ENCODE measurements at places on chromosomes 13 and 19.
A peak's percentile ranks its signal among the peaks of the same experiment; 100 is the strongest.

- no peak for DNase-seq
These were observed 20.9 kb downstream of the TECR start for GRCh38 chr19:14550201-14550754.

- DNase-seq = peak; percentile 3
These were observed 299.0 kb downstream of the ITGBL1 start for GRCh38 chr13:101751488-101751887.

DNA sequence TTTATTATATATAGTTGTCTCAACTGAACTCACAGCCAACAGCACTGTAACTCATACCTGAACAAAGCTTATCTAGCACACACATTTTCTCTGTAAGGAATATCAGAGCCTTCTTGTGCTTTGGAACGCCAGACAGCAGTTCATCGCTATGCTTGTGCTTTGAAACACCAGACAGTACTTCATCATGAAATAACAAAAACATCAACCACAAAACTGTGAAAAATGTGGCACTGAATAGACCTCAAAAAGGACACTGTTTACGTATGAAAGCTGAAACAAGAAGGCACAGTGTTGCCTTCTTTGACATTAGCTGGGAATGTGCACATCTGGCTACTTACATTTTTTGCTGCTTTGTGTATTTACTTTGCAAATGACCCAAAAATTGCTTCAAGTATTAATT lies 160.2 kb downstream of the PDS5B start:
- DNase-seq = no peak

GRCh38 chr19:8001995-8002849 lies 3.2 kb downstream of the ELAVL1 start:
- peak; percentile 85 for DNase-seq

DNA sequence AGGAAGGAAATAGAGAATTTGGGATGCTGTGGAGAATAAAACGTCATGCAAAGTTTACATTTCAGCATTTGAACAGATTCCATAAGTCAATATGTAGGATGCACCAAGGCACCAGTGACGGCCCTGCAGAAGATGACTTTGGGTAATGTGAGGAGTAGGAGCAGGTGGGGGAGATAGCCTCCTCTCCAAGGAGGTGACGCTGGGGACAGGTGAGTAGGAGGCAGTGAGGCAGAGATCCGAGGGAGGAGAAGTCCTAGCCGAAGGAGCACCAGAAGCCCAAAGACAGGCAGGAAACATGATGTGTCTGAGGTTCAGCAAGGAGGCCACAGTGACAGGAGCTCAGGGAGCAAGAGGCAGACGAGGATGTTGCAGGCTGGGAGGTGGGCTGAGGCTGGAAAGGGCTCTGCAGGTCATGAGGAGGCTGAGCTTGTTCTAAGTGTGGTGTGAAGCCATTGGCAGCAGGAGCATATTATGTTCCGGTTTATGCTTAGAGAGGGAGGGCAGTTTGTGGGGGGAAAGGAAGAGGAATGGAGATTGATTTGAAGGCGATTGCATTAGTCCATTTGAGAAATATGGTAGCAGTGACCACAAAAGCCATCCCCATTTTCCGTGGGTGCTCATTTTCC lies 55.7 kb upstream of the C1QTNF9 start:
- no peak for DNase-seq

GRCh38 chr19:1408300-1409203 lies 1.2 kb downstream of the DAZAP1 start:
- DNase-seq = no peak

DNA sequence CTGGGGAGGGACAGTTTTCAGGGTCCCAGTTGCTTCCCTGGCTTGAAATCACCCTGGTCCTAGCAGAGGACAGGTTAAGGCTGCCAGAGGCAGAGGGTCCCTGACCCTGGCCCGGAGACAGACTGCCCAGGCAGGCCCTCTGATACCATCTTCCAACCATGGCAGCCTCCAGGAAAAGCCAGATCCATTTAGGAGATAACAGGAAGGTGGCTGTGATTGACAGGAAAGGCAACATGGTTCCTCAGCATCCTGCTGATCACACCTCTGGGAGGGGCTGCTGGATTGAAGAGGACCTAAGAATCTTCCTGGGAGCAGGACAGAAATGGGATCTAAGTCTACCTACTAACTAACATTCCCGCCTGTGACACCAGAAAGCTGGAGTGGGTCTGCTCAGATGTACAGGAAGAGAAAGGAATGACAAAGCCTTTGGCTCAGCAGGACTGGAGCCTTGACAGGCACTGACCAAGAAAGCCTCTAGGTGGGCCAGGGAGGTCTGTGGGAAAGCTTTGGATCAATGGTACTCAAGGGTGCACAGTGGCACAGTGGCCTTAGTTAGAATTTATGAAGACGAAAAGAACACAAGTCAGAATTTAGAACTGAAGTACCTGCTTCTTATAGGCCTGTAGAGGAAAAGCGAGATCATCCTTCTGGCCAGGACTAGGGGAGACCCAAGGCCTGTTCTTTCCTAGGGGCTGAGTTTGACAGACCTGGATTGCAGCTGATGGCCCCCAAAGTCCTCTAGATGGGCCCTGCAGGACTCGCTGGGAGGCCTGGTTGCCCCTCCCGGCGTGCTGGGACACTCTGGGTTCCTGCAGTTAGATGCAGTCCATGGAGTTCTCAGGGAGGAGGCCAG lies 2.3 kb upstream of the PRKACA start:
- DNase-seq = no peak

- DNase-seq = no peak
These were observed 27.5 kb upstream of the UBE2L5 start for GRCh38 chr13:30394751-30395191.

DNA sequence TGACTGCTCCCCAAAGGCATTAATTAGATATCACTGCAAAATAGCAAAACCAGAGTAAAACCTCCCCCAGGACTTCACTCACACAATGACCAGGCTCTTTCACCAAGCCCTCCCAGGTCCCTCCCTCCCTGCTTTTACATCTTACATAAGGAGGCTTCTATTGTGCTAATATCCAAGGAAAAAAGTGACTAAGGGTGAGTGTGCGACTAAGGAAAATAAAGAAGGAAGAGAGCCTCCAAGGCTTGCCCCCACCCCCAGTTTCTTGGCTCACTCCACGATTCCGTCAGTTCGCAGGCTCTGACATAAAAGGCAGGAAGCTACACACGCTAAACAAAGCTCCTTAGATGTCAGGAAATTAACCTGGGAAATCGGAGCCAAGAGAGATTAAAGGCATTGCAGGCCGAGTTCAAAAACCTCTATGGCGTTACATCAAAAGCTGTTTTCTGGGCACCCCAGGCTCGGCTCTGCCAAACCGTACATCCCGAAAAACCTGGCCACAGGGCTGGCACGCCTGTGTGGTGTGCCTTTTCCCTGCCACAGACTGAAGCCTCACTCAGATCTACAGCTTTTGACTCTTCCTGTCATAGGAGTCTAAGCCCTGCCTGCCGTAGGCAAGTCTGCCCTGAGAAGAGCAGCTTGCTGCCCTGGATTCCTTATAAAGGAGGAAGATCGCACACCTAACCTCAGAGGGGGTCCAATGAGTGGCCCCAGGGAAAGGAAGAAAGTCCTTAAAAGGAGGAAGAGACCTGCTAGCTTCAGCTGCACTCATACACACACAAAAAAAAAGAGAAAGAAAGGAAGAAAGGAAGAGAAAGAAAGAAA lies 67.0 kb upstream of the SERP2 start:
- no peak for DNase-seq

GRCh38 chr13:104014803-104015645 lies 948.8 kb upstream of the SLC10A2 start:
- no peak for DNase-seq

GRCh38 chr19:18677156-18677555 lies 6.3 kb upstream of the CRTC1 start:
- no peak for DNase-seq

- no peak for DNase-seq
These were observed 586.6 kb downstream of the SLITRK1 start for GRCh38 chr13:83295686-83296085.

DNA sequence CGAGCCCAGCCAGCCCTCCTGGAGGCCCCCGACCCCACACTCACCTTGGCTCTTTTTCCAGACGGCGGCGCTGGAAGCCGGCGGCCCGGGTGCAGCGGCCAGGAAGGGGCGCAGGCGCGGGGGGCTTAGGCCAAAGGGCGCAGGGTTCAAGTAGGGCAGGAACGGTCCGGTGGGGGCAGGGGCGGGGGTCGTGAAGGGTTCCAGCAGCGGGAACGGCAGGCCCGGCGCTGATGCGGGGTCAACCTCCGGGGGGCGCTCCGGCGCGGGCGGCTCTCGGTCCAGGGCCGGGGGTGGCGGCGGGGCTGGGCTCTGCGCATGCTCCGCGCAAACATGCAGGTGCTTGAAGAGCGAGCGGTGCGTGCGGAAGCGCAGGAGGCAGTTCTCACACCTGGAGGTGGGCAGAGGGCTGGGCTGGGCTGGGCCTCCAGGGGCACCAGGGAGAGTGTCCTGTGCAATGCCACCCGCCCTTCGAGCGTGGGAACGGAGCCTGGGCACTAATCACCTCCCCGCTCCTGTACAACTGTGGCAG lies 2.3 kb downstream of the ZNF414 start:
- DNase-seq = peak; percentile 7

DNA sequence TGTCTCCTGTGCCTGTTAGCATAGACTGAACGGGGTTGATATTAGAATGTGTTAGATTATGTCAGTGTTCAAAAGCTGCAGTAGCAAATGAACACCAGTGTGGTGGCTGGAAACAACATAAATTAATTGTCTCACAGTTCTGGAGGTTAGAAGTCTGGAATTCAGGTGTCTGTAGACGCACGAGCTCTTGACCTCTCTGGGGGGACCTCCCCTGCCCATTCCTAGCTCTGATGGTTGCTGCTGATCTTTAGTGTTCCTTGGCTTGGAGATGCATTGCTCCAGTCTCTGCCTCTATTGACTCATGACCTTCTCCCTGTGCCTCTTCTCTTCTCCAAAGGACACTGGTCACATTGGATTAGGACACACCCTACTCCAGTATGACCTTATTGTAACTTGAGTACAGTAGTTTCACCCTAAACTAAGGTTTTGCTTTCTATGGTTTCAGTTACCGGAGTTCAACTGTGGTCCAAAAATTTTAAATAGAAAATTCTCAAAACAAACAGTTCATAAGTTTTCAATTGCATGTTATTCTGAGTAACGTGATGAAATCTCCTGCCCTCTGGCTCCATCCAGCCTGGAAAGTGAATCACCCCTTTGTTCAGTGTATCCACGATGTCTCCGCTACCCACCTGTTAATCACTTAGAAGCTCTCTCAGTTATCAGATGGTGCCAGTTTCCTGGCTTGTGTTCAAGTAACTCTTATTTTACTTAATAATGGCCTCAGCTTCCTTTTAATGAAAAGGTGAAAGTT lies 273.2 kb downstream of the MYO16 start:
- no peak for DNase-seq

DNA sequence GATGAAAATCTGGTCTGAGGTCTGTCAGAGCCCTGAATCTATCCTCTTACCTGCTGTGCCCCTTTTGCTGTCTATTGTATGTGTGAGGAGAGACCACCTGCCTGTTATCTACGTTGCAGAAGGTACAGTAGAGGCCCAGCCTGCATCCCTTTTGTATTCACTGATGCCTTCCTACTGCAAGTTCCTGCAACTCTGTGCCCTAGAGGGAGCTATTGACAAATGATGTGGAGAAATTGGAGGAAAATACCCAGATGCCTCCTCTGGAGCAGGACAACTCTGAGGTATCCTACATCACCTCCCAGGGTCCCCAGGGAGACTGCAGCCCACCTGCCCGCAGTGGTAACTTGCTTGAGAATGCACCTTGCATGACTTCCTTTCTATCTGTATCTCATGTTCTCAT lies 33.7 kb downstream of the SIAH3 start:
- no peak for DNase-seq

DNA sequence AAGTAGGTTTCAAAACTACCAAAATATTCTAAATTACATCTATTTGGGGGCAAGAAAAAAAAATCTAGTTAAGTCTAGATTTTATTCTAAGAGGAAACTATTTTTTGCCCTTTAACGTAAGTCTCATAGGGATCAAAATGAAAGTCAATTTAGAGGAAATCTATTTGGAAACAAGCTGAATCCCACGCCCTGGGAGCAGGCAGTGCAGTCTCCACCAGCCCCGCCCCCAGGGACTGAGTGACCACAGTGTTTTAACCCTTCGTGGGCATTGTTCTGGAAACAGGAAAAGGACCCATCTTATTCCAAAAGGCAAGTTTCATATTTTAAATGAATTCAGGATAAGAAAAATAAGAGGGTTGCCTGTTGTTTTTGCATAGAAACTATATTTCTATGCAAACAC lies 209.7 kb downstream of the SPRY2 start:
- DNase-seq = peak; percentile 71

DNA sequence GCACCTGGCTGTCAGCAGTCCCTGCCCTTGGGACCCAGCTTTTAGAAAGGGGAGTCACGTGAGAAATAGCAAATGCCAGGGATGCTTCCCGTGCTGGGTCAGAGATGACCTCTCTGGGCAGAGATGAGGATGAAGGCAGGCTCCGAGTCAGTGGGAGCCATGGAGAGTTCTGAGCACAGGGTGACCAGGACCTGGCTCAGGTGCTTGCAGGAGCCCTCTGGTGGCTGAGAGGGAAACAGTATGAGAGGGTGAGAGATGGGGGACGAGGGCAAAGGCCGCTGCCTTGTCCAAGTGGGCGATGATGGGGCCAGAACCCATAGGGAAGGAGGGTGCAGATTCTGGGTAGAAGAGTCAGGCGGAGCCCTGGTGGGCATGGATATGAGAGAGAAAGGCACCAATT lies 15.8 kb downstream of the TMED1 start:
- DNase-seq = no peak

- DNase-seq = no peak
These were observed 73.2 kb upstream of the CACNA1A start for GRCh38 chr19:13579388-13580060.

DNA sequence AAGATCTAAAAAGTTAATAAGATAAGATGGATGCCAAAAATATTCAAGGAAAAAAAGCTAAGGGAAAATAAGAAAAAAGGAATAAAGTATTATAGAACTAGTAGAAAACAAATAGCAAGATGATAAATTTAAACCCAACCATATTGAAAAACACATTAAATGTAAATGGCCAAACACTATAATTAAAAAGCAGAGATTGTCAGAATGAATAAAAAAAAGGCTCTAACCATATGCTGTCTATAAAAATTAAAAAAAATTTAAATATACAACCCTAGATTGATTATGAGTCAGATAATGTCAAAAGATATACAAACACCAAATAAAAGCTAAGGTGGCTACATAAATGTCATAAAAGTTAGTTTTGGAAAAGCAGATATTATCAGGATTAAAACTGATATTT lies 617.5 kb upstream of the SGCG start:
- DNase-seq = no peak

GRCh38 chr19:8501981-8502380 lies 459 bp downstream of the PRAM1 start:
- no peak for DNase-seq
